H1 (cell line): ENCODE measurements at places on chromosomes 1 and 21. TPM values are rescaled to one million over a fixed set of nuclear protein-coding genes. Genes with fewer than 3 reads are reported as not detected.

The AP4B1 gene
- total RNA-seq: 8.9 and 11.7 TPM in 2 replicates

The ERMAP gene
- 3.9 and 5.0 TPM in 2 replicates for total RNA-seq

The GJA4 gene
- 2.7 and 3.2 TPM in 2 replicates for total RNA-seq

The COL11A1 gene
- total RNA-seq: 27.9 and 28.3 TPM in 2 replicates

The DENND2C gene
- total RNA-seq: 4.1 and 5.5 TPM in 2 replicates

The CLEC20A gene
- total RNA-seq: not detected in 2 replicates

The PROX1 gene
- total RNA-seq: 1.5 and 2.0 TPM in 2 replicates

DNA sequence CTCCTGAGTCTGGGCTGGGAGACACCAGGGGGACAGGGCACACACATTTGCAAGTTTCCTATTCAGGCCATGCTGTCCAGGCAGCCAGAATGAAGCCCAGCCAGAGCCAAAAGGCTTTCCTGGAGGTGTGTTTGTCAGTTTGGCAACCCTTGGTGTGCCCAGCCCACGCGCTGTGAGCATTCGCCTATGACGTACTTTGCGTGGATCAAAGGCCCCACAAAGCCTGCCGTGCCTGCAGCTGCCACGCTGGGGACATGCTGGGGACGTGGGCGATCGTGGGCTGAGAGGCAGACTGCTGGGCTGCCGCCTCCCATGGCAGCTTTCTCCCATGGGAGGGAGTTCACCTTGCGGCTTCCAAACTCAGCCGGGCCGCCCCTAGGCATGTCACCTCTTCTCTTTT lies 57.5 kb downstream of the CD247 start:
- H3K27ac ChIP-seq: no peak overlapping the region
- H3K4me3 ChIP-seq: no peak overlapping the region
- no peaks in the 10 kb centered on the region for H3K36me3 ChIP-seq
- DNase-seq: no peak

DNA sequence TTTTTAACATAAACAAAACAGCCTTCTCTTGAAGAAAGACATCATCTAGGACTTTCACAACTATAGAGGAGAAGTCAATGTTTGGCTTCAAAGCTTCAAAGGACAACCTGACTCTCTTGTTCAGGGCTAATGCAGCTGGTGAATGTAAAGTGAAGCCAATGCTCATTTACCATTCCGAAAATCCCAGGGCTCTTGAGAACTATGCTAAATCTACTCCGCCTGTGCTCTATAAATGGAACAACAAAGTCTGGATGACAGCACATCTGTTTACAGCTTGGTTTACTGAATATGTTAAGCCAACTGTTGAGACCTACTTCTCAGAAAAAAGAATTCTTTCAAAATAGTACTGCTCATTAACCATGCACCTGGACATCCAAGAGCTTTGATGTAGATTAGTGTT lies 259.8 kb upstream of the NR5A2 start:
- H3K36me3 ChIP-seq: no peaks in the 10 kb centered on the region
- DNase-seq: no peak
- H3K27ac ChIP-seq: no peak overlapping the region

DNA sequence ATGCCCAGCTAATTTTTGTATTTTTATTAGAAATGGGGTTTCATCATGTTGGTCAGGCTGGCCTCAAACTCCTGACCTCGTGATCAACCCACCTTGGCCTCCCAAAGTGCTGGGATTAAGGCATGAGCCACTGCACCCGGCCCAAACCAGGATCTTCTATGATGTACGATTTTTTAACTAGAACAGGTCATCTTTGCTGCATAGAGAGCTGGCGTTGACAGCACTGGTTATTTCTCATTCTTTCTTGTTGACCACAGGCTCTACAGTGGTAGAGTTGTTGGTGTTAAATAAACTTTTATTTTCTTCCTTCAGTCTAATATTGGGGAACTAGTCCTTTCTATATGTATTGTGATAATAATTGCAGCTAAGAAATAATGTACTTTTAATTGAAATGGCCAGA lies 3.8 kb upstream of the MAB21L3 start:
- no peaks in the 10 kb centered on the region for H3K27me3 ChIP-seq
- no peak overlapping the region for H3K4me3 ChIP-seq
- DNase-seq: no peak
- no peaks in the 10 kb centered on the region for H3K4me1 ChIP-seq

DNA sequence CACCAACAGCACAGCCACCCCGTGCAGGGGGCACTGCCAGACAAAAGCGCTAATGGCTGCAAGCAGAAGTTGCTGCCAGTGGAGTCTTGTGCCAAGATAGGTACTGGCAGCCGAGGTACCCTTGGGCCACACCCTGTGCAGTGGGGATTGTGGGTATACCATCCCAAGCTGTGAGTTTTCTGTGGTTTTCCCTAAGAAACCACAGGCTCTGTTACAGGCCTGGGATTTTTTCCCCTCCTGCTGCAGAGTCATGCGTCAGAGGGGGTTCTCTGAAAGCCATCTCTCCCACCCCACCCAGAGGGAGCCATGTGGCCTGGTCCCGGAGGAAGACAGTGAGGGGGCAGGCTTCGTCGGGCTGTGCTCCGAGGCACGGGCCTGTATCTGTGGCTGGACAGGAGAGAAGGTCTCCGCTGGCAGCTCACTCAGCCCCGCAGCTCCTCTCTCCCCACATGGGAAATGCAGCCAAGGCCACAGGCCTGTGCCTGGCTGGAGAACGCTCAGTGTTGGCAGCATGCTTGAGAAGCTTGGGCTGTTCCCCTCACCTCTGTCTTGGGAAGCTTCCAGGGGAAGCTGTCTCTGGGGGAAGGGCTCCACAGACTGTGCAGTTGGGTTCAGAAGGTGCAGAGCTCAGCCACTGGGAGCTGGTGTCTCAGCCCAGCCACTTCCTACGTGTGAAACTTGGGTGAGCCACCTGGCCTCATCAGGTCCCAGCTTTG lies 42.5 kb downstream of the NEK2 start:
- DNase-seq: no peak
- H3K4me1 ChIP-seq: peaks cover 6% of the 10 kb centered on the region; the same call in 1 of the 2 replicates
- no peaks in the 10 kb centered on the region for H3K36me3 ChIP-seq
- H3K4me3 ChIP-seq: no peak overlapping the region
- H3K27me3 ChIP-seq: no peaks in the 10 kb centered on the region
- no peak overlapping the region for H3K27ac ChIP-seq

GRCh38 chr1:59378621-59379370 lies 81.9 kb downstream of the FGGY start:
- no peak overlapping the region for H3K27ac ChIP-seq
- H3K27me3 ChIP-seq: no peaks in the 10 kb centered on the region
- H3K36me3 ChIP-seq: no peaks in the 10 kb centered on the region
- DNase-seq: no peak
- no peak overlapping the region for H3K4me3 ChIP-seq
- H3K4me1 ChIP-seq: 0 out of 2 replicates have a peak, but pooled peaks cover 1% of the 10 kb centered on the region

GRCh38 chr1:19423130-19423529 lies 62.2 kb downstream of the CAPZB start:
- H3K36me3 ChIP-seq: peaks cover 19% of the 10 kb centered on the region
- no peaks in the 10 kb centered on the region for H3K4me1 ChIP-seq
- DNase-seq: no peak
- no peaks in the 10 kb centered on the region for H3K27me3 ChIP-seq
- H3K27ac ChIP-seq: no peak overlapping the region

- H3K27ac ChIP-seq: no peak overlapping the region
- peaks cover 32% of the 10 kb centered on the region for H3K36me3 ChIP-seq
- no peak overlapping the region for H3K4me3 ChIP-seq
- no peaks in the 10 kb centered on the region for H3K27me3 ChIP-seq
These were observed 28.2 kb downstream of the CHD1L start for GRCh38 chr1:147270721-147271120.

DNA sequence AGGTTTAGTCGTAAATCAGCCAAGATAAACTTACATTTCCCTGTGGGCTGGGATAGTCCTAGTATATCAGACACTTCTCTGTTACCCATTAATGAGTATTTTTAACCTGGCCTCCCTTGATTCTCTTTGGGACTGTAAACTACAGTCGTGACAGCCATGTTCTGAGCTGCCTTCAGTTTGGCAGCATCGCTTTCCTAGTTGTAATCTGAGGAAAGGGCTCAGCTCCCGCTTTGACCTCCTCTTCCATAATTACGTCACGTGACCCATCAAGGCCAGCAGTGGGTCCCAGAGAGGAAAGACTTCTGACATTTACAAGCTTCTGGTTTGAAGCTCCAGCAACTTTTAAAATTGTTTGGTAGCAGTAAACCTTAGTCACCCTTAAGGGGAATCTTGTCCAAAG lies 34.6 kb upstream of the MTR start:
- no peaks in the 10 kb centered on the region for H3K4me1 ChIP-seq
- no peak overlapping the region for H3K27ac ChIP-seq
- no peak overlapping the region for H3K4me3 ChIP-seq
- no peaks in the 10 kb centered on the region for H3K27me3 ChIP-seq
- no peak for DNase-seq

GRCh38 chr1:24275510-24275909 lies 43.6 kb upstream of the GRHL3 start:
- no peaks in the 10 kb centered on the region for H3K27me3 ChIP-seq
- no peaks in the 10 kb centered on the region for H3K36me3 ChIP-seq
- no peak for DNase-seq
- H3K4me1 ChIP-seq: no peaks in the 10 kb centered on the region
- no peak overlapping the region for H3K27ac ChIP-seq
- H3K4me3 ChIP-seq: no peak overlapping the region

GRCh38 chr1:61204528-61204927 lies 122.2 kb downstream of the NFIA start:
- H3K4me3 ChIP-seq: no peak overlapping the region
- H3K4me1 ChIP-seq: no peaks in the 10 kb centered on the region
- DNase-seq: no peak
- no peaks in the 10 kb centered on the region for H3K27me3 ChIP-seq
- H3K27ac ChIP-seq: no peak overlapping the region
- no peaks in the 10 kb centered on the region for H3K36me3 ChIP-seq

- no peaks in the 10 kb centered on the region for H3K4me1 ChIP-seq
- H3K36me3 ChIP-seq: no peaks in the 10 kb centered on the region
- H3K4me3 ChIP-seq: no peak overlapping the region
- H3K27ac ChIP-seq: no peak overlapping the region
These were observed 18.9 kb upstream of the SLC25A33 start for GRCh38 chr1:9520411-9520810.

DNA sequence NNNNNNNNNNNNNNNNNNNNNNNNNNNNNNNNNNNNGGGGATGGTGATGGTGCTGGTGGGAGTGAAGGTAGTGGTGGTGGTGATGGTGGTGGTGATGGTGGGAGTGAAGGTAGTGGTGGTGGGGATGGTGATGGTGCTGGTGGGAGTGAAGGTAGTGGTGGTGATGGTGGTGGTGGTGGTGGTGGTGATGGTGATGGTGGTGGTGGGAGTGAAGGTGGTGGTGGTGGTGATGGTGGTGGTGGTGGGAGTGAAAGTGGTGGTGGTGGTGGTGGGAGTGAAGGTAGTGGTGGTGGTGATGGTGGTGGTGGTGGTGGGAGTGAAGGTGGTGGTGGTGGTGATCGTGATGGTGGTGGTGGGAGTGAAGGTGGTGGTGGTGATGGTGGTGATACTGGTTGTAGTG lies 93.6 kb downstream of the CRYAA start:
- DNase-seq: no peak
- no peaks in the 10 kb centered on the region for H3K27me3 ChIP-seq
- no peaks in the 10 kb centered on the region for H3K4me1 ChIP-seq
- no peak overlapping the region for H3K27ac ChIP-seq
- H3K36me3 ChIP-seq: no peaks in the 10 kb centered on the region
- no peak overlapping the region for H3K4me3 ChIP-seq

GRCh38 chr1:196142111-196142640 lies 466.1 kb downstream of the KCNT2 start:
- no peaks in the 10 kb centered on the region for H3K36me3 ChIP-seq
- H3K4me3 ChIP-seq: no peak overlapping the region
- peaks cover 2% of the 10 kb centered on the region for H3K4me1 ChIP-seq

DNA sequence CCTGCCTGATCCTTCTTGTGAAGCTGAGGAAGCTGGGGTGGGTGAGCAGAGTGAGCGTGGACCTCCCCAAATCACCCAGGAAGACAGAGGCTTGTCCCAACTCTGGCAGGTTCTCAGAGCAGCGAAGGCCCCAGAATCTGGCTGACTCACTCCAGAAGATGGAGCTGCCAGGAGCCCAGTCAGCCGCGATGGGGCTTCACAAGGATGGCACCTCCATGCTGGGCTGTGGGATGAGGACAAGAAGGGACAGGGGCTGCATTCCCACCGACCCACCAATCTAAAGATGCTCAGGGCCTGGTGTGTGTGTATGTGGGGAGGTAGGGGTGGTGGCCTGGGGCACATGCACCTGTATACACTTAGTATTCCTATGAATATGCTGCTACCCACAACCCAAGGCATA lies 52.9 kb downstream of the ATP1A1 start:
- H3K27ac ChIP-seq: no peak overlapping the region
- H3K36me3 ChIP-seq: no peaks in the 10 kb centered on the region
- no peaks in the 10 kb centered on the region for H3K4me1 ChIP-seq

DNA sequence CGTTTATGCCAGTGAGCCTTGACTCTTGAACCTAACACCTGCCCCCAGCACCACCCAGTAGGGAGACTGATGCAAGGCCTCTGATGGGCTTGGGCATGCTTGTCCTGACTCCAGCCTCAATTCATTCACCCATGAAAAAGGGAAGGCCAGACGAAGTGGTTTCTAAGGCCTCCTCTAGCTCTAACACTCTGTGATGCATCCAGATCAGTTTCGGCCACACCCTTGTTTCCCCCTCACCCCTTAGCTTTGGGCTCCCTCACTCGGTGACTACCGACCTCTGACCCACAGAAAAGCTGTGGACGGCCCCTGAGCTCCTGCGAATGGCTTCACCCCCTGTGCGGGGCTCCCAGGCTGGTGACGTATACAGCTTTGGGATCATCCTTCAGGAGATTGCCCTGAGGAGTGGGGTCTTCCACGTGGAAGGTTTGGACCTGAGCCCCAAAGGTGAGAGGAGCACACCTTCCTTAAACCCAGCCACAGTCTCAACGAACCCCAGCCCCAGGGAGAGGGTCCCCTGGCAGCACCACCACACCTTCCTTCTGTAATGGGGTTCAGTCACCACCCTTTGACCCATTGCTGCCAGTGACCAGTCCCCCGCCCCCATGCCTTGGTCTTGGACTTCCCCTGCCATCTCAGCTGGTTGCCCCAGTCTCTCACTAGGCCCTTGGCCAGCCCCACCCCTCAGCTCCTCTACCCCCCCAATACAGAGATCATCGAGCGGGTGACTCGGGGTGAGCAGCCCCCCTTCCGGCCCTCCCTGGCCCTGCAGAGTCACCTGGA lies 9.0 kb downstream of the NPR1 start:
- H3K36me3 ChIP-seq: no peaks in the 10 kb centered on the region
- DNase-seq: no peak
- H3K4me3 ChIP-seq: no peak overlapping the region
- H3K4me1 ChIP-seq: no peaks in the 10 kb centered on the region
- H3K27ac ChIP-seq: no peak overlapping the region
- H3K27me3 ChIP-seq: no peaks in the 10 kb centered on the region

GRCh38 chr1:185463011-185463410 lies 146.0 kb upstream of the IVNS1ABP start:
- no peaks in the 10 kb centered on the region for H3K36me3 ChIP-seq
- no peaks in the 10 kb centered on the region for H3K27me3 ChIP-seq
- no peak overlapping the region for H3K27ac ChIP-seq
- no peaks in the 10 kb centered on the region for H3K4me1 ChIP-seq
- no peak overlapping the region for H3K4me3 ChIP-seq
- no peak for DNase-seq

DNA sequence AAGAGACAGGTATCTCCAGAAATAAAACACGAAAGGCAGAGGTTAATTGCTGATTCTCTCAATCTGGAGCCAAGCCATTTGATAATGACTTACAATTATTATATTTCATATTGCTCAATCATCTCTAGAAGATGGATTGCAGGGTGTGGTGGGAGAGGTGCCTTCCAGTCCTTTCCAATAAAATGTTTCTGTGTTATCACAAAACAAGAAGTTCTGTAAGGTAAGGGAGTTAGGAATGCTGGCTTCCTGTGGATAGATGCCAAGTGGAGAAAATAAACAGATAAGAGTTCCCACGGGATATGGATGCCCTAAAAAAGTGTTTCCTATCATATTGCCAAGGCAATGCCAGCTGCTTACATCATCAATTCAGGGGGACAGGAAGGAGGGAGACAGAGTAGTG lies 7.2 kb upstream of the CCN1 start:
- H3K27me3 ChIP-seq: peaks cover 22% of the 10 kb centered on the region
- H3K36me3 ChIP-seq: no peaks in the 10 kb centered on the region
- no peaks in the 10 kb centered on the region for H3K4me1 ChIP-seq
- H3K4me3 ChIP-seq: no peak overlapping the region
- DNase-seq: no peak
